Right lobe of liver (tissue), 6 donors: ENCODE measurements at places on chromosomes 7 and 10.

DNA sequence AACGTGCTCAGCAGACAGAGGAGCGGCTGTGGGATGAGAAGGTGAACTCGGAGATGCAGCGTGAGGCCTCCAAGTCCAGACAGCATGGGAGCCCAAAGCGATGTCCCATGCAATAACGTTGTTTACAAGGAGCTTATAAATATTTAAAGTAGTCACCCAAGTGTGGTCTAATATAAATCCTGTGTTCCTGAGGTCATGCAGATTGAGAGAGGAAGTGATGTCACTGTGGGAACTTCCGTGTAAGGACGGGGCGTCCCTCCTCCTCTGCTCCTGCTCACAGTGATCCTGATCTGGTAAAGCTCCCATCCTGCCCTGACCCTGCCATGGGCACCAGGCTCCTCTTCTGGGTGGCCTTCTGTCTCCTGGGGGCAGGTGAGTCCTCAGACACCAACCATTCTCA lies 94.7 kb upstream of the PRSS58 start:
- DNase-seq: no peak

DNA sequence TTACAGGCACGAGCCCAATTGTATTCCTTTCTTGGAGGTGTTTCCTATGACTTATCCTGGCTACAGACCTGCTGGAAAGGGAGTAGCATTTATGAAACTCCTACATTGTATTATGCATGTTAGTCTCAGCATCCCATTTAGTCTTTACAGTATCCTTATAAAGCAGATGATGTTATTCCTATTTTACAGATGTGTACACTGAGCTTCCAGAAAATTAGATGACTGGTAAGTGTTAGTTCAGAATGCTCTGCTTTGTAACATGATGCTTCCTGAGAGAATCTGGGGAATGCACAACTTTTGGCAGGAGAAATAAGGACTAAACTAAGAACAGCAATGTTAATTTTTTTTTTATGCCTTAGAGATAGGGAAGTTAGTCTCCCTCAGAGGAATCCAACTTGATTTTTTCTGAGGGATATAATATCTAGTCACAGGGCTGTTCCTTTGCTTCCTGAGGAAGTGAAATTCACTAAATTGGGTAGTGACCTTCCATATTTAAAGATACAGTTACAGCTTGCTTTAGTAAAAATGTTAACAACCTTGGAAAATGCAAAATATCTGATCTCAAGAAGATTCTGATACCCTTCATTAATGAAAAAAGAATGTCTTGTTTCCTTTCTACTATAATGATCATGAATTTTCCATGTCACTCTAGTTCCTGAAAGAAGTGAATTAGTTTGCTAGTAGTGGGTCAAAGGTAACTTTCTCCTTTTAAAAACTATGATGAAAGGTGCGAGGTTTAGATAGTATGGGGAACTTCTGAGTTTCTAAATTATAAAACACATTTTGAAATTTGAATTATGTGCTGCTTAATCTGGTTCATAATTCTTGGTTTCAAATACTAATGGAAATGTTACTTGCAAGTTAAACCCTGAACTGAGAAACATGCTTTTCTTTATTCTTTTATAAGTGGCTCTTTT lies 194.0 kb upstream of the PRPS1L1 start:
- no peak for DNase-seq

- DNase-seq: no peak
Observed at GRCh38 chr10:133141144-133141957, 18.7 kb upstream of the KNDC1 start.

DNA sequence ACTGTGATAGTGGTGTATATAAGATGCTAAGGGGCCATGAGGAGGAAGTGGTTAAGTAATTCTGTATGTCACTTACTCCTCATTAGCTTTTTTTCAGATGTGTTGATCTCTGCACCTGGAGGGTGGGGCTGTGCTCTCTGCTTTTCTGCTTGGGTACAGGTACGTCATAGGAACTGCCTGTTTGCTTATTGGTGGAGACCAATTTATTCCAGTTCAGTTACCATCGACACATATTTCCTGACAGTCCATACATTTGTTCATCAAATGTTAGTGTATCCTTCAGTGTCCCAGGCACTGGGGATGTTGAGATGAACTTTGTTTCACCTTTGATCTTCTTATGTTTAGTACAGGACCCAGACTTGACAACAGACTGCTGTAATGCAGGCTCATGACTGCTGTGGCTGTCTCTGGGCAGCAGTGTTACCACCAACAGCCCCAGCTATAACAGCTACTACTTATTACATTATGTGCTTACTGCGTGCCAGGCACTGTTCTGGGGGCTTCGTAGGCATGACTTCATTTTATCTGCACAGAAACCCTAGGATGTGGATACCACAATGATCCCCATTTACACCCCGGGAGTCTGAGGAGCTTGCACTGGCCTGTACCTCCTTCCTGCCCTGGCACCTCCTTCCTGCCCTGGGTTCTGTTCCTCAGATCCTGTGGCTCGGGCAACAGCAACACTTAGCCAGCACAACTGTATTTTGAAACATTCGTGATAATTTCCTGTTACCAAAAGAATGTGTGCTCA lies 87.4 kb downstream of the BUB3 start:
- DNase-seq: no peak

DNA sequence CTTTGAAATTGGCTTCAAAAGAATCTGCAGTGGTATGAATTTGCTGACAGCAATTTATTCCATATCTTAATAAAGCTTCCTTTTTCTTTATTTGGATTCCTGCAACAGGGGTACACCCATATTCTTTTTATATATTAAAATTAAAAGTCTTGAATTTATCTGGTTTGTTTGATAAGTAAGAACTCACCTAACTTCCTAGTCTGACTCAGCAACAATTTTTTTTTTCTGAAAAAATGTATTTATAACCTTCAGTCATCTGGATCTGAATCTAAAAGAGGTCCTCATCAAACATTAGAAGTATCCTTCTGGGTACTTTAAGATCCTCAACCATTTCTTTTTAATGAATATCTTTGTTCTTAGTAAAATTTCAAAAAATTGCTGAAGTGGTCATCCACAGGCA lies 4.5 kb downstream of the EPHB6 start:
- no peak for DNase-seq

DNA sequence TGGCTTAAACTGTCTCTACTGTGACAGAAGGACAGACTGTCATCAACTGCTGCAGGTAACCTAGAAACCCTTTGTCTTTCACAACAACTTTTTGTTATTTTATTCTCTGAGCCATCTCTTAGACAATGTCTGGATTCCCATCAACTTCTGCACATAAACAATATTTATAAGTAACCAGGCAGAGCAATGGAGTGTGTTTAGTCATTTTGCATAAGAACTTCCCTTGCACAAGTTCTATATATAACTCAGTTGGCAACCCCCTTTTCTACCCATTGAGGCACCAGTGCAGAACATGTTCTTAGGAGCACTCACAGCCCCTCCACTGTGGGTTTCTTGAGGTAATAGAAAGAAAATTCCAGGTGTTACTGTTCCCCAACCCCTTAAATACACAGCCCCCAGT lies 65.0 kb upstream of the IL6 start:
- no peak for DNase-seq
